ENCODE measurements at places on chromosomes 3 and 15.

GRCh38 chr3:81462921-81463320, 298.5 kb downstream of the GBE1 start:
- no peak for DNase-seq

DNA sequence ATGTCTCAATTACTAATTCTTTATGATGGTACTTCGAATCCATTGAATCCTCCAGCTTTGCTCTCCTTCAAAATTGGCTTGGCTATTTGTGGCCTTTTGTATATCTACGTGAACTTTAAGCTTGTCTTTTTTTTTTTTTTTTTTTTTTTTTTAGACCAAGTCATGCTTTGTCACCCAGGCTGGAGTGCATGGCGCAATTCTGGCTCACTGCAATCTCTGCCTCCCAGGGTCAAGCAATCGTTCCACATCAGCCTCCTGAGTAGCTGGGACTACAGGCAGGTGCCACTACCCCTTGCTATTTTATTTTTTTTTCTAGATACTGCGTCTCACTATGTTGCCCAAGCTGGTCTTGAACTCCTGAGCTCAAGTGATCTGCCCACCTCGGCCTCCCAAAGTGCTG, 7.7 kb upstream of the DIPK2A start:
- no peak for DNase-seq

DNA sequence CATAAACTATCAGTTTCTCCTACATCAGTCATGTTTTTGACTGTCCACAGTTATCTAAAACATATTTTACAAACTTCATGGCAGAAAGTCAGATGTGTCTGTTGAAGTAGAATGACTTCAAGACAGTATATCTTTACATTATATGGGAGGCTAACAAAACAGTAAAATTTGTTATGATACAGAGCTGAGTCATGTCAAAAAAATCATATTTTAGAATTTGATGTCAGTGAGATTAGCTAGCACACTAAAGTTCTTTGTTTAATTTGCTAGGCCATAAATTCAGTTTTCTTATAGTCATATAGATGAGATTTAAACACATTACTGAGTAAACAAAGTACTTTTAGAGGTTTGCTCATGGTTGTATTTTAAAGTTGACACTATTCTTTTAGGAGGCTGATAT, 80.3 kb upstream of the IGSF10 start:
- DNase-seq, result no peak

- DNase-seq, result no peak
Measured at GRCh38 chr3:39224288-39224687, 31.9 kb upstream of the XIRP1 start.

DNA sequence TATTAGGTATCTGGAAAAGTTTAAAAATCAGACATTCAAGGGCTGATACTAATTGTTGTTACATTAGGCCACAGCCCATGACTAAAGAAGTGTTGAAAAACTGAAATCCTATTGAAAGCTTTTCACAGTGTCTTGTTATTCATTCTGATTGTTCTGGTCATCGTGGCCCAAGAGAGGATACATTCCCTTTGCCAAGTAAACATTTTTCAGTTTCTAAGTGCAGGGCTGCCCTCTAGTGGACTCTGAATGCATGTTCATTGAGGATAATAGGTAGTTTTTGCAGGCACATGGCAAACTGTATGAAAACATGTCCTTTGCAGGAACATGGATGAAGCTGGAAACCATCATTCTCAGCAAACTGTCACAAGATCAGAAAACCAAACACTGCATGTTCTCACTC, 181.1 kb downstream of the MYRIP start:
- no peak for DNase-seq

DNA sequence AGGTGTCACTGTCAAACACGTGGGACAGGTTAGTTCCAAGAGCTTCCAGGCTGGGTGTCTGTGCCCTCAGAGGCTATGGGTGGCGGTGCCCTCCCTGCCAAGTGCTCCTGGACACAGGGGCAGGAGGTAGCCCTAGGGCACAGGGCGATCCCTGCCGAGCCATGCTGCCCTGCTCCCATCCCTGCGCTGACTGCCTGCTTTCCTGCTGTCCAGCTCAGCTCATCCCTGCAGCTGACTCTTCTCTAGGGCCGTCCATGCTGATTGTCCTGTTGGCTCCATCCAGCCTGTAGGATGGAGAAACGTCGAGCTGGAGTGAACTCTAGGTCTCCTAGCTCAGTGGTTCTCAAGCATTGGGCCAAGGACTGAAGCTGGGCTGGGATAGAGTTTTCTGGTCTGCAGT, 3.7 kb downstream of the PDIA5 start:
- DNase-seq, result no peak

- no peak for DNase-seq
Measured at GRCh38 chr3:64088408-64089205, 65.3 kb upstream of the PSMD6 start.

GRCh38 chr15:85710340-85710842, 84.3 kb downstream of the KLHL25 start:
- no peak for DNase-seq

GRCh38 chr3:13254028-13254951, 165.8 kb downstream of the NUP210 start:
- DNase-seq, result no peak

GRCh38 chr15:101322016-101322695, 27.1 kb upstream of the SNRPA1 start:
- DNase-seq, result no peak

DNA sequence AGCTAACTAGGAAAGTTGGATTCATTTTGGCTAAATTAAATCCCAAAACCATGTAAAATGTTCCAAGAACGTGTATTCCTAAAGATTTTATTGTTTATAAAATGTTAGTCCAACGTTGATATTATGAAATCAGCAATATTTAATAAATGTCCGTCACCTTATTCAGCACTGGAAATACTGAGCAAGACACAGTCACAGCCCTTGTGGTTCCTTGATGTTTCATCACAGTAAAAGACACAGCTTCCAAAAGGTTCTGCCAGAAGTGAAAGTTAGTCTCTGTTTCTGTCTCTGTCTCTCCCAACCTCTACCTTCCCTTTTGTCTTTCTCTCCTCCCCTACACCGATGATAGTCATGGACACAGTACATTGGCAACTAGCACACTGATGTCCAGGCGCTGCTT, 82.2 kb upstream of the BOC start:
- no peak for DNase-seq

Data from stimulated activated CD4-positive, alpha-beta T cell treated with anti-CD3 and anti-CD28 coated beads, Interleukin-12 subunit alpha, Interleukin-12 subunit beta, amount 100 ng/mL, for 24 hours (primary cell).